Keratinocyte (primary cell): ENCODE measurements at places on chromosomes 4 and X.

DNA sequence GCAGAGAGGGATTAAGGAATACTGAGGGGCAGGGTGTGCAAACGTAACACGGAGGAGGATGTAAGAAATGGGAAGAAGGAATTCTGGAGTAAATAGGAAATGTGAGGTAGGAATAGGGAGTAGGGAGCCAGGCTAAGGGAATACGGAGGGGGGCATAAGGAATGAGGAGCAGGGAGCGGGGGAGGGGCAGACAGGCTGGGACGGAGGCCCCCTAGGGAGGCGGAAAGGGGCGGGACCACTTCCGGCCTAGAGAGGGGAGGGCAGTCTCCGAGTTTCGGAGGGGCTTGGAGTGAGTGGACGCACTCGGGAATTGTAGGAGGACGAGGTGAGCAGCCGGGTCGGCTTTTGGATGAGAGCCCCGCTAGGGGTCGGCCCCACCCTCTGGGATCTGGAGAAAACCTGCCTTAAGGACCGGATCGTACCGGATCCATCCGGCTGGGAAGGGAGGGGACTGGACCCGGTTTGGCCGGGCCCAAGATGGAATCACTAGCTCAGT, 612 bp downstream of the MAGED2 start:
- peak overlapping the region; percentile 75 for H3K4me3 ChIP-seq
- H3K27ac ChIP-seq, result peak overlapping the region; percentile 54
- DNase-seq, result no peak
- no peaks in the 10 kb centered on the region for H3K27me3 ChIP-seq

DNA sequence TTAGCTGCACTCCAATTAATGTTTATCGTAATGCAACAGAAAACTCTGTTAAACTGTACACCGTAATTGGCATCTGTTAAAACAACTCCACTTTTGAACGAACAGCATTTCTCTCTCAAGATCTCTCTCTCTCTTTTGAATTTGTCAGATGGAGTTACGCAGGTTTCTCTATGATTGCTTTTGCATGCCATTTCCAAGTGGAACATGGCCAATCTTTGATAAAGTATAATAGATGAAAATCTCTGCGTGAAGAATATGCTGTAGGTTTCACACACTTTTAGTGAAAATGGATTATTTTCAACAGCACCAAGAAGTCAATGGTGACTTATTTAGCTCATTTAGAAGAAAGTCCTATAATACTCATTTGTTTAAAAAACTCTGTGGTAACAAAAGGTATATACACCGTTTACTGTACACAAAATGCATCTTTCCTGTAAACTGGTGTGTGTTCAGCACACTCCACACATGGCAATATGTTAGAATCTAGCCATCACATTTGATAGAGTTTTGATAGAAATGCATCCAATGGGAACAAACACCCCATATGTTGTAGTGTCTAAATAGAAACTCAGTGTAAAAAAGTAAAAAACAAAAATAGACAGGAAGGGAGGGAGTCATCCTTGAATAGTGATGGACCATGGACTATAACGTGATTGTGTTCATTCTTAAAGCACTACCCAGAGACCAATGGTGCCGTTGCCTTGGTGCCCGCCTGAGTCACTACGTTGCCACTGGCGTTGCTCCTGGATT, 5.8 kb upstream of the FGFBP2 start:
- peaks cover 5% of the 10 kb centered on the region for H3K27me3 ChIP-seq
- no peak overlapping the region for H3K4me3 ChIP-seq
- H3K27ac ChIP-seq, result no peak overlapping the region
- H3K36me3 ChIP-seq, result no peaks in the 10 kb centered on the region
- H3K4me1 ChIP-seq, result no peaks in the 10 kb centered on the region

GRCh38 chrX:19237901-19238300, 105.8 kb upstream of the PDHA1 start:
- no peaks in the 10 kb centered on the region for H3K36me3 ChIP-seq
- no peaks in the 10 kb centered on the region for H3K27me3 ChIP-seq
- H3K4me1 ChIP-seq, result no peaks in the 10 kb centered on the region
- no peak for DNase-seq
- no peak overlapping the region for H3K27ac ChIP-seq

GRCh38 chrX:21728276-21728968, 29.5 kb downstream of the SMPX start:
- no peaks in the 10 kb centered on the region for H3K27me3 ChIP-seq
- H3K4me1 ChIP-seq, result no peaks in the 10 kb centered on the region
- no peak overlapping the region for H3K27ac ChIP-seq
- DNase-seq, result no peak
- no peak overlapping the region for H3K4me3 ChIP-seq

DNA sequence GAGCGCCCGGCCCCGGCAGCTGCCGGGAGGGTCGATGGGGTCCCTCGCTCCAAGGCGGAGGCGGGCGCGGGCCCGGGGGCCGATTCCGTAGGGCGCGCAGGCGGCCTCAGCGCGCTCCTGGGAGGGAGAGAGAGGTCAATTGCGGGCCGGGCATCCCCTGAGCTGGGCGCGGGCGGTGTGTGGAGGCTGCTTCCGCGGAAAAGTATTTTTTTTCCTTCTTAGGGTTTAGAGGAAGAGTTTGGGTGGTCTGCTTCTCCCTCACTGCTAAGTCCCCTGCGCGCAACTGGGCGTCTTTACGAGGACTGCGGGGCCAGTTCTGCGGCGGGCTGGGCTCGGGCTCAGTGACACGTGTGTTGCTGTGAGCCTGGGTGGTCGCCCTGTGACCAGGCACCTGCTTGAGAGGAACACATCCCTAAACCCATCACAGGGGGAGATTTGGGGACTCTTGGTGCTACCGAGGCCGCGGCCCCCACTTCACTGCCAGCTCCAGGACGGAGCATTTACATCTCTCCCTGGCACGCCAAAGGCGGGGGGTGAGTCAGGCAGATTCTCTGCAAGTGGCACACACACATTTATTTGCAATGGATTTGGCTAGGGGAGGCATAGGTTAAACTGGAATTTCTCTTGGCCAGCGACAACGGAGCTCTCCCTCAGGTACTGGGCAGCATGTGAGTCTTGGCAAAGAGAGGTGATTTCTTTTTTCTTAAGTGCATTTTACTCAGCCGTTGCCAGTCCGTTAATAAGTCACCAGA, 151.2 kb upstream of the SLC4A4 start:
- no peak for DNase-seq
- no peaks in the 10 kb centered on the region for H3K36me3 ChIP-seq
- H3K27ac ChIP-seq, result no peak overlapping the region

DNA sequence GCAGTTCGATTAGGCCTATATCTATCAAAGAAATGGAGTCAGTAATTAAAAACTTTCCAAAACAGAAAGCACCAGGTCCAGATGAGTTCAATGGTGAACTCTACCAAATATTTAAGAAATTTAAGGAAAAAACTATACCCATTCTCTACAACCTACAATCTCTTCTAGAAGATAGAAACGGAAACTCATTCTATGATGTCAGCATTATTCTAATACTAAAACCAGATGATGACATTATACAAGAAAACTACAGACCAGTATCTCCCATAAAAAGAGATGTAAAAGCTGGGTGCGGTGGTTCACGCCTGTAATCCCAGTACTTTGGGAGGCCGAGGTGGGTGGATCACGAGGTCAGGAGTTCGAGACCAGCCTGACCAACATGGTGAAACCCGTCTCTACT, 29.5 kb upstream of the BDH2 start:
- H3K36me3 ChIP-seq, result peaks cover 18% of the 10 kb centered on the region
- H3K27ac ChIP-seq, result no peak overlapping the region
- no peak overlapping the region for H3K4me3 ChIP-seq
- no peak for DNase-seq
- no peaks in the 10 kb centered on the region for H3K4me1 ChIP-seq

- H3K27ac ChIP-seq, result no peak overlapping the region
- DNase-seq, result no peak
- peaks cover 5% of the 10 kb centered on the region for H3K27me3 ChIP-seq
- no peak overlapping the region for H3K4me3 ChIP-seq
These were observed 88.7 kb downstream of the DCTD start for GRCh38 chr4:182828360-182829025.

DNA sequence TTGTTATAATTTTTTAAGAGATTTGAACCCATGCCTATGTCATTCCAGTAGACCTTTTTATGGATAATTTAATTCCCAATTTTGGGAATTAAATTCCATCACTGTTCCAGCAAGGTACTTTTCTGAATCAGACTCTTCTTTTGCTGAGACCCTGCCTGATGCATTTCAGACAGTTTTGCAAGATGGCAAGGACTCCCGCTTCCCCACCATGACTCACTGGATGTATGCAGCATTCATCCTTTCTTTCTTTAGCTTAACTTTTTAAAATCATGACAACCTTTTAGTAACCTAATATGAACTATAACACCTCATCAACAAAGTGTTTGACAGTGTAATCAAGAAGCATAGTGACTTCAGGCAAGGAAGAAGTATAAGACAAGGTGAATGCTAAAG, 178.1 kb upstream of the LEF1 start:
- no peak overlapping the region for H3K27ac ChIP-seq
- DNase-seq, result no peak
- H3K4me3 ChIP-seq, result no peak overlapping the region
- H3K36me3 ChIP-seq, result no peaks in the 10 kb centered on the region

GRCh38 chr4:15244354-15244753, 183.5 kb upstream of the C1QTNF7 start:
- H3K27ac ChIP-seq, result no peak overlapping the region
- H3K27me3 ChIP-seq, result peaks cover under 1% of the 10 kb centered on the region
- no peak for DNase-seq

GRCh38 chr4:119116021-119116420, 19.6 kb upstream of the MYOZ2 start:
- H3K27me3 ChIP-seq, result no peaks in the 10 kb centered on the region
- DNase-seq, result no peak
- peaks cover 20% of the 10 kb centered on the region for H3K4me1 ChIP-seq
- H3K4me3 ChIP-seq, result no peak overlapping the region

GRCh38 chr4:52199574-52200338, 148.7 kb downstream of the SPATA18 start:
- H3K27me3 ChIP-seq, result no peaks in the 10 kb centered on the region
- no peaks in the 10 kb centered on the region for H3K36me3 ChIP-seq
- H3K4me3 ChIP-seq, result no peak overlapping the region
- H3K4me1 ChIP-seq, result no peaks in the 10 kb centered on the region

DNA sequence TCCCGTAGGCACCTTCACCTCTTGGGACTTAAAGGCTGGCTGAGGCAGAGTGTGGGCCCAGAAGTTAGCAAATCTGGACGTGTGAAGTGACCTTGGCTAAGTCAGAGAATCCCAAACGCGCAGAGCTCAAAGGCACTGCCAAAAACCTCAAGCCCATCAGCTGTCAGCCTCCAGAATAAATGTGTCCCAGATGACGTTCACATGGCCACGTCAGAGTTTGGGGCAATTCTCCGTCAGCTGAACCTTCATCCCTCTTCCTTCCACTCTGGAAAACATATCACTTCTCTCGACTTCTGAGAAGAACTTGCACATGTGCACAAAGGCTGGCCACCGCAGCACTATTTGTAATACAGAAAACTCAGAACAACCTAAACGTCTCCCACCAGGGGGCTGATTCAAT, 35.7 kb upstream of the APLN start:
- H3K4me3 ChIP-seq, result no peak overlapping the region
- no peaks in the 10 kb centered on the region for H3K36me3 ChIP-seq
- no peaks in the 10 kb centered on the region for H3K4me1 ChIP-seq
- DNase-seq, result no peak
- no peaks in the 10 kb centered on the region for H3K27me3 ChIP-seq

DNA sequence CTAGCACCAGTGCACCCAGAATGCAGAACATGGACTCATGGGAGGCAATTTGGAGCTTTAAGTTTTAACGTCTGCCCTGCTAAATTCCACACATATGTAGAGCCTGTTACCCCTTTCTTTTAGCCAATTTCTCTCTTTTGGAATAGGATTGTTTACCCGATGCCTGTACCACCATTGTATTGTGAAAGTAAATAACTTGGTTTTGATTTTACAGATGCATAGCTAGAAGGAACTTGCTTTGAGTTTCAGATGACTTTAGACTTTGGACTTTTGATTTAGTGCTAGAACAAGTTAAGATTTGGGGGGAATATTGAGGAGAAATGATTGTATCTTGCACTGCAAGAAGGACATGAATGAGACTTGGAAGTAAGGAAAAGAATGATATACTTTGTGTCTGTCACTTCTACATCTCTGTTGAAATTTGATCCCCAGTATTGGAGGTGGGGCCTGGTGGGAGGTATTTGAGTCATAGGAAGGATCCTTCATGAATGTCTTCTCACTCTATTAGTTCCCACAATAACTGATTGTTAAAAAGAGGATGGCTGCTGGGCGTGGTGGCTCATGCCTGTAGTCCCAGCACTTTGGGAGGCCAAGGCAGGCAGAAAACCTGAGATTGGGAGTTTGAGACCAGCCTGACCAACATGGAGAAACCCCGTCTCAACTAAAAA, 794.8 kb upstream of the LCORL start:
- no peak overlapping the region for H3K27ac ChIP-seq
- DNase-seq, result no peak
- no peak overlapping the region for H3K4me3 ChIP-seq

GRCh38 chrX:114626323-114626722, 42.4 kb downstream of the HTR2C start:
- no peaks in the 10 kb centered on the region for H3K36me3 ChIP-seq
- no peaks in the 10 kb centered on the region for H3K27me3 ChIP-seq
- no peak overlapping the region for H3K4me3 ChIP-seq
- H3K4me1 ChIP-seq, result no peaks in the 10 kb centered on the region

DNA sequence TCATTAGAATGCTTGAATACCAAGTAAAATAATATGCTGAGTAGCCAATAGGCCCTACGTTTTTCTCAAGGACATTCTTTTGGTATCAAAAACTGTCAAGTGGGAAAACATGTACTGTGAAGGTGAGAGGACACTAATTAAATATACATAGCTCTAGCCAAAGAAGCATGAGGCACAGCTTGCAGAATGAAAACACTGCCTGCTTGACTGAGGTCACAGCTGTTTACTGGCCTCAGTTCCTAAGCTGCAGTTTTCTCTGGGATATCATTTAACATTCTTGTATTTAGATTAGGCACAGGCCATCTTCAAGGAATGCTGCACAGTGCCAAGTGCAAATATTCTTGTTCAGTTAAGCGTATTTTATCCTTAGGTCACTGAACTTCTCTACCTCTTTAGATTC, 78.6 kb downstream of the NAP1L3 start:
- H3K27me3 ChIP-seq, result no peaks in the 10 kb centered on the region
- H3K4me3 ChIP-seq, result no peak overlapping the region
- no peak overlapping the region for H3K27ac ChIP-seq
- no peak for DNase-seq

DNA sequence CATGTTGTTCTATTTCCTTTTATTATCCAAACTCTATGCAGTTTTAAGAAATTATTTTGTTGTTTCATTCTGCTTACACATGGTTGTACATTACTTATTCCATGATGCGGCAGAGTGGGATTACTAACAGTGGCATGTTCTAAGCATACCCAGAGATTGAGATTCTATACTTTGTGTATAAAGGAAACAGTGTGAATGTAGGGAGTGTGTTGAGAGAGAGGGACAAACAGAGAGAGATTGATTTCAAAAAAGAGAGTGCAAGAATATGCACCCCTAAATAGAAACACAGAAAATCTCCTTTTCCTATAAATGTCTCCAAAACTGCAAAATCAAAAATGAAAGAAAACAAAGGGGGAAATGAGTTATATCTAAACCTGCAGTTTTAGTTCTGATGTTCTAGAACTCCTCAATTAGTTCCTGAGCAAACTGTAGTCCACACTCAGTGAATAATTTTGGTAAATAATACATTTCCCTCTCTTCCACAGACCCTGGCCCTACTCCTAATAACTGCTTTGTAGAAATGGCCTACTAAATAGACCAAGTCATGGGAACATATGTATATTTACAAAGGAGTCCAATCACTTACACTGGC, 31.0 kb downstream of the SLC9B1 start:
- H3K27ac ChIP-seq, result no peak overlapping the region
- no peak overlapping the region for H3K4me3 ChIP-seq
- no peaks in the 10 kb centered on the region for H3K27me3 ChIP-seq
- no peaks in the 10 kb centered on the region for H3K4me1 ChIP-seq

- DNase-seq, result no peak
- H3K4me1 ChIP-seq, result peaks cover 8% of the 10 kb centered on the region
- no peaks in the 10 kb centered on the region for H3K36me3 ChIP-seq
- H3K4me3 ChIP-seq, result no peak overlapping the region
- no peak overlapping the region for H3K27ac ChIP-seq
These were observed 88.3 kb downstream of the AMELX start for GRCh38 chrX:11381464-11381863.
